ENCODE measurements at places on chromosomes 7 and 10.

- no peak for DNase-seq
Measured at GRCh38 chr7:33806298-33807154, 98.8 kb upstream of the BMPER start.

DNA sequence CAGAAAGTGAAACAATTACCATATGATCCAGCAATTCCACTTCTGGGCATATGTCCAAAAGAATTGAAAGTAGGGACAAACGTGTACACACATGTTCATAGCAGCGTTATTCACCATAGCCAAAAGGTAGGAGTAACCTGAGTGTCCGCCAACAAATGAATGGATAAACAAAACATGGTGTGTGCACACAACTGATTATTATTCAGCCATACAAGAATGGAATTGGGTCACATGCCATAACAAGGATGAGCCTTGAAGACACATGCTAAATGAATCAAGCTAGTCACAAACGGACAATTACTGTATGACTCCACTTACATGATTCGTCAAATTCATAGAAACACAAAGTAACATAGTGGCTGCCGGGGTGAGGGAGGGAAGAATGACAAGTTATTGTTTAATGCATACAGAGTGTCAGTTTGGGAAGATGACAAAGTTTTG is 4.1 kb upstream of the OIT3 start:
- DNase-seq: no peak

DNA sequence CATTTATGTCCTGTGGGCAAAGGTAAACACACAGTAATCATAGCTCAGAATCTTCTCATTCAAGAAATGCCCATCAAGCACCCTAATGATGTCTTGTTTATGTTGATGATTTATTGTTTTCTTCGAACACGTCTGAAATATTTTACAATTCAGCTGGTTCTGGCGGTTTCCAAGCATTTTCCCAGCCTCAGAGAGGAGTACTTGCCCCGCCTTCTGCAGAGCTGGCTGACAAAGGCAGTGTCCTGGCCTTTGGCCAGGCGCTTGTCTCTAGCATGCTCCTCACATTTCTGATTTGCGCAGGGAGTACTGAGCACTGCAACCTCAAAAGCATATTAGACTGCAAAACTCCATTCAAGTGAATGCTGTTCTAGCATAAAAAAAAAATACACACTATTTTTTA is 314.2 kb upstream of the GNAI1 start:
- no peak for DNase-seq

- DNase-seq: no peak
Measured at GRCh38 chr10:65611592-65611991, 1314.2 kb upstream of the LRRTM3 start.

GRCh38 chr7:36182854-36183604 is 30.0 kb downstream of the EEPD1 start:
- no peak for DNase-seq

DNA sequence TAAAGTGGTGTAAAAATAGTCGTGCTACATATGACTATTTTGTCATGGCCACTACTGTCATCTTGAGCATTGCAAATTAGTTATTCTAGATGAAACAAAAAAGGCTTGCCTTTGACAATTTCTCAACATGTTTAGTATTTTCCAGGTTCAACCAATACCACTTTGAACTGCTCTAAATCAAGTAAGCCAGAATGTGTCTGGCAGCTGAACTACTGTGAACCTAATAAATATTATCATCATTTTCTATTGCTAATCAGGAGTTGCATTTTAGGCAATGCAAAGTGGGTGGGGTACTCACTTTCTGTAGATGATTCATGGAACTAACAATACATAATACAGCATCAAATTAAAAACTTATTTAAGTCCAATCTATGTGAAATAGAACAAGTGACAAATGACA is 877.2 kb downstream of the CNTNAP2 start:
- no peak for DNase-seq

DNA sequence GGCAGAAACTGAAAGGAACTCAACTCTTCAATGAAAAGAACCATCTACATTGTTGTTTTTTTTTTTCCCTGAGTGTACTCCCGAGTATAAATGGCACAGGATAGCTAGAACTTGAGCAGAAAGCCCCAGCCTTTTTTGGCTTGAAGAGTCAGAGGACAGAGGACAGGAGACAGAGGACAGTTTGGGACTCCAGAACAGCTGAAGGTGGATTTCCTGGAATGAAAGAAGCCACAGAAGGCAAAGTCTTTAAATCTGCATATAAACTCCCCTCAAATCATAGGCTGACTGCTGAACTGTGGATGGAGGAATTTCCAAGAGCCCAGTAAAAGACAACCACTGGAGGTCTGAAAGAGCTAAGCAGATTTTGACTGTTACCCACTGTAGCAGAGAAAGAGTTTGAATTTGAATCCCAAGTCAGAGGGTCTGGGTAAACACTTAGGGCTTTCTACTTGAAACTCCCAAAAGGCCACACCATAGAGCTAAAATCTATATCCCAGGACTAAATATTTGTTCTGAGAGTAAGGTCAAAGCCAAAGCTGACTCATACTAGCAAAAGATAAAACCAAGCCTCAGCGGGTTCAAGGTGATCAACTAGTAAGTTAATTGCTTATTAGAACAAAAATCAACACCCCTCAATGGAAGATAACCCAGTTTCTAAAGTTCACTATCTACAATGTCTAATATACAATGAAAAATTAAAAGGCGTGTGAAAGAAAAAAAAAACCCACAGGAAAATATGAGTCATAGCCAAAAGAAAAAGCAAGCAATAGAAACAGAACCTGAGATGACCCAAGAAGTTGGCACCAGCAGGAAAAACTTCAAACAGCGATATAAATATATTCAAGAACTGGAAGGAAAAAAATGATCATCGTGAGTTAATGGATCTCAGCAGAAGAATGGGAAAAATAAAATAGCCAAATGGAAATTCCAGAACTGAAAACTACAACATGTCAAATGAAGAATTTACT is 1.8 kb upstream of the OPN1SW start:
- DNase-seq: no peak

DNA sequence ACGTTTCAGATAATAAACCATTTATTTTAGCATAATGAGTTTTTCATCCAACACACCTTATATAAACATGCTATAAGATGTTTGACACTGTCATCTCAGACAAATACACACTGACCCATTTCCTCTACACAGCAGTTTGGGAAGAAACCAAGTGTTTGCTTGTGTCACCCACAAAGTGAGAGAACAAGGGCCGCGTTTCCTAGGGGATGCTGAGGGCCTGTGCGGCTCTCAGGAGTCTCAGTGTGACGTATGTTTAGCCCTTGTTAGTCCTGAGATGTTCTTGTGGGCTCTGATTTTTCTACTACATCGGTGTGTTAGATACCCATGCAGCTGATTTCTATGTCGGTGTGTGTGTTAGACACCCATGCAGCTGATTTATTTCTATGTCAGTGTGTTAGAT is 266.3 kb downstream of the DIP2C start:
- no peak for DNase-seq

DNA sequence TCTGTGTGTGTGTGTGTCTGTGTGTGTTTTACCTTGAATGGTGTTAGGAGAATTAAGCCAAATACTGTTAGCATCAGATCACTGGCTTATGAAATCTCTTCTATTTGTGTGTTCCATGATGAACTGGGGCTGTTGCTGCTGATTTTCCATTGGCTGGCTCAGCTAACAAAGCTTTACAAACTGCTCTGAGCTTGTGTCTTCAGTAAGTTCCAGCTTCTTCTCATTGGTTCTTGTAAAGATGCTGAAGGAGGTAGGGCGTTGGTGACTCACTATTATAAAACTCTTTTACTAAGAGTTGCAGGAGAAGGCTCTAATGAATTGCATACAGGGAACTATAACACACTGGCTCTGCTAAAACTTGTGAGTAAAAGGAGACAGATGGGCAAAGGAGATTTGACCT is 136.4 kb upstream of the PRKCQ start:
- no peak for DNase-seq

DNA sequence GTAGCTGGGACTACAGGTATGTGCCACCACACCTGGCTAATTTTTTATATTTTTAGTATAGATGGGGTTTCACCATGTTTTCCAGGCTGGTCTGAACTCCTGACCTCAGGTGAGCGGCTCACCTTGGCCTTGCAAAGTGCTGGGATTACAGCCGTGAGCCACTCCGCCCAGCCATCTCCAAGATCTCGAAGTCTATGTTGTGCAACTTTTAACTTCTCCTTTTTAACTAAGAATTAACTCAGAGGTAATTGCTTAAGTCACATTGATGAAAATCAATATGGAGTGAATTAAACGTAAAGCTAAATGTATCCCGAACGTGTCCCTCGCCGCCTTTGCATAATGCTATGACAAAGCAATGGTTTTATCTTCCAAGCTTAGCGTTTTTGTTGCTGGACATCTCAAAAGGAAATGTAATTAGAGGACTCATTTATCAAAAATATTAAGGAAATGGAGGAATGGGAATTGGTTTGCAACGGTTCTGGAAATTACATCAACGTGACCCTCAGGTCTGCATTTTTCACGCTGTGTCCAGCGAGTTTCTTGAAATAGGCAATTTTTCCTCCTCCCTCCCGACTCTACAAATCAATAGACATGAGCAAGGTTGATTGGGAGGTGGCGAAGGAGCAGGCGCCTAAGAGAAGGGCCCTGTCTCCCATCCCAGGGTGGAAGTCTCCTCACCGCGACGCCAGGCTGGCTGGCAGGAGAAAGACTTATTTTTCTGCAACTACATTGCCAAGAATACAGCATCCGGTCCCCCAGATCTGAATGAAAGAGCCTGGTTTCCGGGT is 89.8 kb downstream of the TMEM130 start:
- DNase-seq: peak; percentile 47

GRCh38 chr7:130950741-130951140 is 216.7 kb upstream of the KLF14 start:
- no peak for DNase-seq

- DNase-seq: no peak
Measured at GRCh38 chr10:125691160-125691981, 8.4 kb upstream of the TEX36 start.

DNA sequence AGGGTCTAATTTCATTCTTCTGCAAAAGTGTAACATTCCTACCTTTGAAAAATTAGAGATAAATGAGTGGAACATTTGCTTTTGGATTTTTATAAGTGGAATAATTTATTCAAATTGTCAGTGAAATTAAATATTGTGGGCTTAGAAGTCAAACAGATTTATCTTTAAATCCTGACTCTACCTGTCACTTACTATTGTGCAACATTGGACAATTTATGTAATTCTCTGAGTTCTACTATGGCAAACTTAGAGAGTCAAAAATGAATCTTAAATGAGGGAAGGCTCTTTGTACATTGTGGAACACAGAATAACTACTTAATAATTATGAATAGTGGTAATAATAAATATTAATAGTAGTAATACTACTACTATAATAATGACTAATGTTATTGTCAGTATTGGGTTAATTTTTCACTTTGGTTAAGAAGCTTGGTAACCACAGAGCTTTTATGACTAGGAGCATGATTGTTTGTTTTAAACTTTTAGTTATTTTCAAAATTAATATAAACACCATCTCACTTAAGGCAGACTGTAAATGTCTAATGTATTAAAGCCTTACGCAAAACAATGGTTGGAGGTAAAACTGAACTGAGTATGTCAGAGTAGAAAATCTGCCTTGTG is 70.0 kb downstream of the PRKG1 start:
- no peak for DNase-seq

GRCh38 chr10:127408733-127409132 is 140.4 kb upstream of the NPS start:
- DNase-seq: no peak

DNA sequence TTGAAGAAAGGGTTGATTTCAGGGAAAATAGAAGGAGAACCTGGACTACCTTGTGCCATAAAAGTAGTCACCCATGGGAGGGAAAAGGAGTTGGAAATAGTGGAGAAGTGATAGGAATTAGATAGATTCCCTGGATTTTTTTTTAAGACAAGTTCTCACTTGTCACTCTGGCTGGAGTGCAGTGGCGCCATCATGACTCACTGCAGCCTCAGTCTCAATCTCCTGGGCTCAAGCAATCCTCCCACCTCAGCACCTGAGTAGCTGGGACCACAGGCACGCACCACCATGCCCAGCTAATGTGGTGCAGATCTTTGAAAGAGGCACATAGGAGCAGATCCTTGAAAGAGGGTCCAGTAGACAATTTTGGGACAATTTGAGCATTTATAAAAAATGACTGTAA is 9.5 kb upstream of the BLNK start:
- DNase-seq: no peak

DNA sequence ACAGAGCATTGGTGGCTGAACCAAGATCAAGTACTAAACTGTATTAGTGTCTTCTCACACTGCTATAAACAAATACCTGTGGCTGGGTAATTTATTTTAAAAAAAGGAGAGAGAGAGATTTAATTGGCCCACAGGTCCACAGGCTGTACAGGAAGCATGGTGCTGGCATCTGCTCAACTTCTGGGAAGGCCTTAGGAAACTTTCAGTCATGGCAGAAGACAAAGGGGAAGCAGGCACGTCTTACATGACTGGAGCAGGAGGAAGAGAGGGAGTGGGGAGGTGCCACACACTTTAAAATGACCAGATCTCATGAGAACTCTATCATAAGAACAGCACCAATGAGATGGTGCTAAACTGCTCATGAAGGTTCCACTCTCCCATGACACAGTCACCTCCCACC is 95.2 kb upstream of the JCAD start:
- no peak for DNase-seq

- no peak for DNase-seq
Measured at GRCh38 chr10:103578782-103579382, 85.4 kb downstream of the NEURL1 start.

DNA sequence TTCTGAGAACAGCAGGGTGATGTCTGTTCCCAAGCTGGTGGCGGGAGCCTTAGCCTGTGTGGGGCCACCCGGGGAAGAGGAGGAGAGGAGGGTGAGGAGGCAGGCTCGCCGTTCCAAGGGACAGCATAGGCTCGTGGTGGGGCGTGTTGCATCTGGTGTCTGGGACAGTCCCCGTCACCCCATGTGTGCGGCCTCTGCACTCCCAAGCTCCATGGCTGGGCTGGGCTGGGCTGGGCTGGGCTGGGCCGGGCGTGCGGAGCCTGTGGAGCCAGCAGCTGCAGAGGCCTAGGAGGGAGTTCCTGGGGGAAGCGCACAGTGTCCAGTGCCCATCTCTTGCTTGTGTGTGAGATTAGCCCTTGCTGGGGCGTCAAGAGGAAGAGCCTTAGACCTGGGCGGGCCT is 20.9 kb upstream of the TTYH3 start:
- no peak for DNase-seq

- DNase-seq: no peak
Measured at GRCh38 chr7:106057962-106058927, 53.9 kb downstream of the SYPL1 start.

GRCh38 chr10:86077271-86077670 is 289.3 kb downstream of the GRID1 start:
- no peak for DNase-seq

- no peak for DNase-seq
Measured at GRCh38 chr10:76869931-76870330, 767.7 kb downstream of the KCNMA1 start.

GRCh38 chr10:17100586-17100985 is 29.0 kb downstream of the CUBN start:
- DNase-seq: no peak

GRCh38 chr7:33757563-33758165 is 147.7 kb upstream of the BMPER start:
- peak; percentile 54 for DNase-seq

DNA sequence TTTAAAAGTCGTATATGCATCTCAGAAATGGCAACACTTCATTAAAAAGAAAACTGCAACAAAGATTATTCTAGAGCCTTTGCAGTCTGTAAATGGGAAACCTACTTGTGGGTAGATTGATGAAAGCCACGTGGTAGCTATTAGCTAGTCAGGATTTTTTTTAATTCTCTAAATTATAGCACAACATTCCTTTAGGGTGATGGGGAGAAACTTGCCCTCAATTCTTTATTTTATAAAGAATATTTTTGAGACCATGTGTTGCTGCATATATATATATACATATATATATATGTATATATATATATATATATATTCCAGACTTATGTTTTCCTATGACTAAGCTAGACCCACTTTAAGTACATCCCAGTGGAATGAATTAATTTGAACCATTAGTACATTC is 118.0 kb downstream of the PPP1R3A start:
- no peak for DNase-seq
